ENCODE measurements at places on chromosomes 4 and X.
A peak's percentile ranks its signal among the peaks of the same experiment; 100 is the strongest.

GRCh38 chrX:154403858-154404257, 5.2 kb downstream of the DNASE1L1 start:
- DNase-seq, result no peak

DNA sequence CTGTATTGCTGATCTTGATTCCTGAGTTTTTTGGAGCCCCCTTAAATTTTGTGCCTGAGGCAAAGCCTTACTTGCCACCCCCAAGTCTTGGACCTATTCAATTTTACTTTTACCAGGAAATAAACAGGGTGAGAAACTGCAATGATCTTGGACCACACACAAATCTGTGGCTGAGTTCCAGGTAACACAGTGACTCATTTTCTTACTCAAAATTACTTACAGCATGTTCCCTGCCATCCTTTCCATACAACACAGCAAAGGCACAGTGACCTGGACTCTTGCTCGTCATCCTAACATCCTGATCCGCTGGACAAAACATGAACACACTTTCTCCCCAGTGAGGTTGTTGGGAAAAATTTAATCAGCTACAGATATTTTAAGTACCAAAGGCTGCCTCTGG, 60.7 kb upstream of the S100G start:
- no peak for DNase-seq

DNA sequence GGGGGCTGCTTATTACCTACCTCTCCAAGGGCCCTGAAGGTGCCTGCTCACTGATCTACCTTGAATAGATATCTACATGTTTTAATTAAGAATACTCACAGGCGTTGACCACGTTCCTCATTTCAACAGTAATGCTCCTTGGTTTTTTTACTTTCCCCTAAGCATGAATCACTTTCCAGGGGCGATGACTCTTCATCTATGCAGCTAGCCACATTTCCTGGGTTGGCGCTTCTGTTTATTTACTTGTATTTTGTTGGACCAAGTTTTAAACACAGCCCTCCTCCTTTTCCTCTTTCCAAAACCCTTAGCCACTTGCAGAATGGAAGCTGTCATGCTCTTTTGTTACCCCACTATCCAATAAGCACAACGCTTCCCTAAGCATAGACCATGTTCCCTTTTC, 50.8 kb downstream of the CBLL2 start:
- no peak for DNase-seq

DNA sequence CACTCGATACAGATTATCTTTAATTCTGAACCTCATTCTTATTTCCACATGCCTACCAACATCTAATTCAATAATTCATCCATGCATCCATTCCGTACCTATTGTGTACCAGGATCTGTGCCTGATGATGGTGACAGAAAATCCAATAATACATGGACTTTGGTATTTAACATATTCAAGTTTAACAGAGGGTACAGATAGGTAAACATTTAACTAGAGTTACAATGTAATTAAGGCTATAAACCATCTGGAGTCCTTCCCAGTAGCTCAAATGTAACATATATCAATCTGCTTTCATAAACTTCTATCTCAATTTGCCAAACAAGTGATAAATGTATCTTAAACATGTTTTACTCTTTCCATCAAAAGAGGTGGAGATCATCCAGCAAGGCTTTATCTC, 561.5 kb upstream of the FTHL17 start:
- no peak for DNase-seq

DNA sequence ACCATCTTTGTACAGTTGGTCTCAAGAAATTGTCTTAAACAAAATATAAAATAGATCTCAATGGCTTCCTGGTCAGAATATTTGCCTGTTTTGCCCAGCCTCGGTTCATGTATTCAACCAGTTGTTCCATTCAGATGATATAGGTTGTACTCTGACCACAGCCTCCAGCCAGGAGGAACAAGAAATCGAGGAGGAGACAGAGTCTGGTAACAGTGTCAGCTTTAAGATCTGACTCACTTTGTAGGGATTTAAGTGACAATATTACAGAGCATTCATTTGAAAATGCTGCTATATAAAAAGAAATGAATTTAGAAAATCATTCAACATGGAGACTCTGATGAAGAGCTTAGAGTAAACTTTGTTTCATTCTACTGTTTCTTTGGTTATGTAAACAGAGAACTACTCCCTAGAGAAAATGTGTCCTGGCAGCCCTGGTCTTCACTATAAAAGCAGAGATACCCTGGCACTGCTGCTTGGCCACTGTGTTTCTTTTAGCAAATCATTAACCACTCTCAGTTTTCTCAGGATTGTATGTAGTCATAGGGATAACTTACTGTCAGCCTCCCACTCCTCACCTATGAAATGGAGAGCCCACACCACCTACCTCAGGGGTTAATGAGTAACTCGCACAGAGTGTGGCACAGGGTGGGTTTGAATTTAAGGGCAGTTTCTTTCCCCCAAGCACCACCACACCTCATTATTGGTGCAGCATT, 53.5 kb downstream of the PAGE2 start:
- DNase-seq, result no peak

- DNase-seq, result no peak
Measured at GRCh38 chr4:142402900-142403299, 443.2 kb downstream of the INPP4B start.

DNA sequence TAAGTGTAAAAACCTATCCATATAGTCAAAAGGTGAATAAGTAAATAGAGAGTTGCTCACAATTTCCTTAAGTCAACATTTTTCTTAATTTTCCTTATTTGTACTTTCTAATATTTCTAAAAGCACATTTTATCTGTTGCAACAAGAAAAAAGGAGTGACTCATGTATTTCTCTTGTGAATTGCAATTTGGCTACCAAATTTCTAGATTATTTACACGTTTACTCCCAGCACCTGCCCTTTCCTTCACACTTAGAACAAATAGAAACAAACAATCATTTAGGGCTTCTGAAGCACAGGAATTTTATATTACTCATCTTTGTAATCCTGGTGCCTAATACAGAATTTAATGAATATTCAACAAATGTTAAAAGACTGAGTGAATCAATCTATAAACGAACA, 22.2 kb downstream of the BTC start:
- no peak for DNase-seq

DNA sequence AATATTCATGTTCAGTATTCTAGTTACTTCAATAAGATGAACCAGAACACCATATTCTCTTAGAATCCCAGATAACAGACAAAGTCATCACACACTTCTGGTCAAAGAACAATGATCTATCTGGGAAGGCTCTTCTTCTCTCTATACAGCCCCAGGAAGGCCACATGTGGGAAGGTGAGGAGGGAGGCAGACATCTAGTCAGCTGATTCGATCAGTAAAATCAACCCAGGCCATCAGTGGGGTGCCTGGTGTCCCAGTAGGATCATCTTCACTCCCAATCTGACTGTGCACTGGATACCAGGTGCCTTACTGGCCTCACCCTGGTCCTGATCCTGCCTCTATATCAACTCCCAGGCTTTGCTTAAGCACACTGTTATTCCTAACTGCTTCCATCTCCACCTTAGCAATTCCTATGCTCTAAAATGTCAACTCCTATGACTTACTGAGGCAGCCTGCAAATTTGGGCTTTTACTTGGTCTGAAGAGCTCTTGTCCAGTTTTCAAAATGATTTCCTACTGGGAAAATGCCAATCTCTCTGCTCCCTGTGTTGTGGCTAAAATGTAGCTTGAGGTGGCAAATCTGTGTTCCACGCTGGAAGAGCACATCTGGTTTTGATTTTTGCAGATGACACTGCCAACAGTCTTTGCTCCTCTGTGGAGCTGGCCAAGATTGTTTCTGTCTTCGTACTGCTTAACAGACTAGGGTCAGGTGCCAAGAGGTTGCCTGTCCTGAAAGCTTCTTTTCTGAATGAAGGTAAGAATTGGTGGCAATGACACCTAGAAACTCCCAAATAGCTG, 128.7 kb downstream of the MGST2 start:
- no peak for DNase-seq

GRCh38 chr4:67522230-67522629, 23.1 kb downstream of the CENPC start:
- DNase-seq, result no peak

DNA sequence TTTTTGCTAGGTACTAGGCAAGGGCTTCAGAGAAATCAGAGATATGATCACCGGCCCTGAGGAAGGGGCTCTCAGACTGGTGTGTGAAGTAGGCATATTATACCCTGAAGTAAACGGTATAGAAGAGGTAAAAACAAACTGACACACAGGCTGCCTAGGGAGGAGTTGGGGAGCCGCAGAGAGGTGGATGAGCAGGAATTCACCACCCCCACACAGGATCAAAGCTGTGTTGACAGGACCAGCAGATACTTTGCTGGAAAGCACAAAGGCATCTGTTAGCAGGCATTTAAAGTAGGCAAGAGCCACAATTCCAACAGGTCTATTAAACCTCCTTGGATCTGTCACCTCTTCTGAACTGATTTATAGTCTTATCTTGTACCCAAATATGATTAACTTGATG, 71.8 kb upstream of the GPR34 start:
- DNase-seq, result no peak

- no peak for DNase-seq
Measured at GRCh38 chr4:141174457-141174856, 41.2 kb upstream of the RNF150 start.

DNA sequence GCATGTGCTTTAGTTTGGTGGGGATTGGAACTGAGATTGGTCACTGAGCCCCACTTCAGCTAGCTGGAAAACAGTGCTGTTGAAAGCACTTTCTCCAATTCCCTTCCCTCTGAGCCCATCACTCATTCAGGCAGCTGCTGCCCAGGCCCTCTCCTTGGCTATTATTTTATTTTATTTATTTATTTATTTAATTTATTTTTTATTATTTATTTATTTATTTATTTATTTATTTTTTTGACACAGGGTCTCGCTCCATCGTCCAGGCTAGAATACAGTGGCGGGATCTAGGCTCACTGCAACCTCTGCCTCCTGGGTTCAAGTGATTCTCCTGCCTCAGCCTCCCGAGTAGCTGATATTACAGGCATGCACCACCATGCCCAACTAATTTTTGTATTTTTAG, 51.8 kb upstream of the RBPJ start:
- DNase-seq, result no peak

GRCh38 chr4:187577941-187578480, 417.6 kb upstream of the ZFP42 start:
- no peak for DNase-seq

- peak; percentile 43 for DNase-seq
Measured at GRCh38 chr4:80362578-80363181, 27.1 kb downstream of the CFAP299 start.

DNA sequence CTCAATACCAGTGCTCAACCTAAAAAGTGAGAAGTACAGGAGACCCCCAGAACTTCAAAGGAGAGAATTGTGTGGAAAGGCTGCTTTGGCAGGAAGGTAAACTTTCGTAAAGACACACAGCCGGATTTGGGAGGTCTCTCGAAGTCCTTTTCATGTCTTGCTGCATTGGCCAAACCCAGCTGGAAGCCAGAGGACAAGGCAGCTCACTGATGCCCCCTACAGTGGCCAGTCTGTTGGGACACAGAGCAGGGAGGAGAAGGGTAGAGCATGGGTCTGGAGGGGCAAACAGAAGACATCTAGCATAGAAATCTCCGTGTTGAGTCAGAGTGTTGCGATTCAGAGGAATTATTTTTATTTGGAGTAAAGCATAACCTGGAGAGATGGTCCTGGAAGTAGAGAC, 198.9 kb downstream of the ANK2 start:
- DNase-seq, result no peak

All from activated CD4-positive, alpha-beta T cell treated with anti-CD3 and anti-CD28 coated beads, Interleukin-2, amount 50 U/mL, for 48 hours (primary cell).